Activated CD4-positive, CD25-positive, alpha-beta regulatory T cell (primary cell): ENCODE measurements at places on chromosomes 5 and 9.

- DNase-seq: no peak
These were observed 126.1 kb downstream of the BNC2 start for GRCh38 chr9:16744394-16744793.

DNA sequence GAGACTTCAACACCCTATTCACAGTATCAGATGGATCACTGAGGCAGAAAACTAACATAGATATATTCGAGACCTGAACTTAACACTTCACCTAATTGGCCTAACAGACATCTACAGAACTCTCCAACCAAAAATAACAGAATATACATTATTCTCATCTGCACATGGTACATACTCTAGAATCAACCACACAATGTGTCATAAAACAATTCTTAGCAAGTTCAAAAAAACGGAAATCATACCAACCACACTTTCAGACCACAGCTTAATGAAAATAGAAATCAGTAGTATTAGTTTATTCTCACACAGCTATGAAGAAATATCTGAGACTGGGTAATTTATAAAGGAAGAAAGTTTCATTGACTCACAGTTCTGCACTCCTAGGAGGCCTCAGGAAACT lies 387.9 kb downstream of the DEPDC1B start:
- no peak for DNase-seq

DNA sequence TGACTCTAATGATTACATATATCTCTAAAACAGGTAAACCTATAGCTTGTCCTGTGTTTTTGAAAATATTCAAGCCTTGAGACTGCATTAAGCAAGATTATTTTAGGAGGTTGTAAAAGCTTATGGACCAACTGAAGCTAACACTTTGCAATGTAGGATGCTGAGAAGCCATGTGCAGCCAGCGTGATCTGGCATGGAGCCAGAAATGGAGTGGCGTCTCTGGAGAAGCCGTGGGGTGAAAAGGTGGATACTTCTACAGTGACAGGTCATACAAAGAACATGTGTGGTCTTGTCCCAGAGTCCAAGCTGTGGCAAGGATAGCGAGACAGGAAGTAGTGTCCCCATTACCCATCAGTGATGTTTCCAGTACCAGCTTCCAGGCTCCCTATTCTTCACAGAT lies 100.8 kb upstream of the CD180 start:
- DNase-seq: no peak

DNA sequence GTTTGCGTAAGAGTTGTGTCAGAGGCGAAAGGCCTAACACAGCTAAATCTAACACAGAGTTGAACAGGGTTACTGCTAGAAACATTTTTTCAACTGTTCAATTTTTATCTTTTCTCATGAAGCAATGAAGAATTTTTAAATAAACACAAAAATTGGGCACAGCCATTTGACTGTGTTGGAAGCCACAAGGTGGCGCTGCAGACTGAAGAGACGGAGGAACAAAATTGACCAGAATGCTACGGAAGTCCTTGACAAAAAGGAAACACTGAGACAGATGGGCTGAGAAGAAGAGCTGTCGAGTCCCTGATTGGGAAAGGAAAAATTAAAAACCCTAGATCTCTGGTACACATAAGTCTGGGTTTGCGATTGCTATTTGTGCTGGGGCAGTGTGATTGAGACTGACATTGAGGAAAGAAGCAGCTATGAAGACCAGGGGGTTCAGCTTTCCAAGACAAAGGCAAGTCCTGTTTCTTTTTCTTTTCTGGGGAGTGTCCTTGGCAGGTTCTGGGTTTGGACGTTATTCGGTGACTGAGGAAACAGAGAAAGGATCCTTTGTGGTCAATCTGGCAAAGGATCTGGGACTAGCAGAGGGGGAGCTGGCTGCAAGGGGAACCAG lies at the start of gene PCDHB9:
Gene PCDHB9, plus strand, starts transcription at position 265 of the 616 bp plus-strand sequence. Its CDS starts 158 bp downstream, at position 423.
- DNase-seq: no peak

DNA sequence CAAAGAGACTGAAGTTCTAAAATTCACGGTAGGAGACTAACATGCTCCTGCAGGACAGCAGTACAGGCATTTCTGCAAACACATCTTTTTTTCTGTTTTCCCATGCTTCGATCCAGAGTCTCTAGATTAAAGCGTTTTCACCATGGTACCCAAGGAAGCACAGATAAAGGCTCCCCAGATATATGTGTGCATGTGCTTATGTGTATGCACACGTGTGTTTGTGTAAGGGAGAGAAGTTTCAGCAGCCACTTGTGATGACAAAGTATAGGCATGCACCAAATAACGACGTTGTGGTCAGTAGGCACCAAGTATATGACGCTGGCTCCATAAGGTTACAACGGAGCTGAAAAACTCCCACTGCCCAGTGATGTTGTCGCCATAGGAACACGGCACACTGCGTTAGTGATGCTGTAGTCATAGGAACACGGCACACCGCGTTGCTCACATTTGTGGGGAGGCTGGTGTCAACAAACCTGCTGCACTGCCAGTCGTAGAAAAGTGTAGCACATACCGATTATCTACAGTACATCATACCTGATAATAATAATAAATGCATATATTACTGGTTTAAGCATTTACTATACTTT lies 21.7 kb downstream of the MED10 start:
- no peak for DNase-seq

- DNase-seq: no peak
These were observed 1.3 kb downstream of the LRRC14B start for GRCh38 chr5:192691-192969.

DNA sequence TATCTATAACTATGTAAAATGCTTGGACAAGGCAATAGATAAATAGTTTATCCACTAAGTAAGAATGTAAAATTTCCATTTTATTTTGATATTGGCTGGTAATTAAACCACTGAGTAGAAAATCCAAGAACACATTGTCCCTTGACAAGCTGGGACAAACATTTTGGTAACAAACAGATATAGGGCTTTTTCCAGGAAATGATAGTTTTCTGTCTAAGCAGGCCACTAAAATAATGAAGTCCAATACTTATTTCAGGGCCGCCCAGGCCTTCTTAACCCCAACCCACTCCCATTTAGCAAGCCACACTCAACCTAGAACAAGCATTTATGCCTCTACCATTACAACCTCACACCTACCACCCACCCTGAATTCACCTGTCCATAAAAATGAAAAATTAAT lies 368.6 kb downstream of the PRELID2 start:
- no peak for DNase-seq

- no peak for DNase-seq
These were observed 40.4 kb downstream of the FER start for GRCh38 chr5:108788142-108788541.

DNA sequence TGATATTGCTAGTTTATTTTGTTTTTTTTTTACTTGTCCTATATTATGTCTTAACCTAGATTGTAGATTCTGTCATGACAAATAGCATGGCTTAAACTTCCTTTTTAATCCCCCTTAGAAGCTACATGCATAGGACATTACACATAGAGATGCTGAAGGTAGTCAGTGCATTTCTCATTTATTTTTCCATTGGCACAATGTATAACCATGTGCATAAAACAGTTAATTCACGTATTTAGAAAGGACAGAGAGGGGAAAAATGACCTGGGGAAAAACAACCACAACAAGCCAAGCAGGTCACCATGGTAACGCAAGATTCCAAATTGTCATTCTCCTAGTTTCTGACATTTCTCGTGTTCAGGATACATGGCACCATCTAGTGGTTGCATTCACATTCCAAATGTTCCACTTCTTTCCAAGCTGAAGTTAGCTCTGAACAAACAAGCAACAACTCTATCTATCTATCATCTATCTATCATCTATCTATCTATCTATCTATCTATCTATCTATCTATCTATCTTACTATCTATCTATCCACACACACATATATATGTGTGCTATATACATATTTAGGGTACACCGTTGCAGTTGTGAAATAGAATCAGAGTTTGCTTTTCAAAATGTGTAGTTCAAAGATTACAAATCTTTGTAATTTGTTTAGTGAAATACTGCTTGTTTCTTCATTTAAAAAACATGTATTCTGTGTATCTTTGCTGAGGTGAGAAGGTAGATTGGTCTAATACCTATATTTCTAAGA lies 487.2 kb upstream of the ST8SIA4 start:
- DNase-seq: no peak

- no peak for DNase-seq
These were observed 76.1 kb downstream of the ADRB2 start for GRCh38 chr5:148902478-148902877.

GRCh38 chr5:141618030-141618803 lies 583 bp downstream of the DIAPH1 start:
- DNase-seq: peak; percentile 38

- DNase-seq: no peak
These were observed 942 bp downstream of the PHF2 start for GRCh38 chr9:93577078-93577974.

DNA sequence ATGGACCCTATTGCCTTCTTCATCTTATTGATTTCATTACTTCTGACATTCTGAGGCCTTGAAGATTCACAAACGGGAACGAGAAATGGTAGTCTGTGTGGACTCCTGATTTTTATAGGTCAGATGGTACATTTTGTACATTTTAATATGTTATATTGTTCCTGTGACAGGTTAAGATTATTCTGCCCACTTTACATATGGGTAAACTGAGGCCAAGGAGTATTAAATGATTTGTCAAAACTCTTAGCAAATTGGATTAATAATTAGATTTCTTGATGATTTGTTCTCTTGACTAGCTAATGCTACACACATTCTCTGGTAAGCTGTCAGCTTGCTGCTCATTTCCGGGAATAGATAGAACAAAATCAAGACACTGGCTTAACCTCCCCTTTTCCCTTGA lies 1.9 kb downstream of the FAM53C start:
- no peak for DNase-seq
